Spleen (tissue), 13 donors: ENCODE measurements at places on chromosomes 2 and 18. TPM values are rescaled to one million over a fixed set of nuclear protein-coding genes. Genes with fewer than 3 reads are reported as not detected.

COL5A2 gene
- 5.5 TPM for polyA plus RNA-seq

POTEJ gene
- not detected for polyA plus RNA-seq

DUSP2 gene
- 24.2 TPM for polyA plus RNA-seq

NEU2 gene
- polyA plus RNA-seq = not detected

RAB12 gene
- 28.9 TPM for polyA plus RNA-seq

TUBB8B gene
- 1.5 TPM for polyA plus RNA-seq

ACKR3 gene
- polyA plus RNA-seq = 15.0 TPM

MC4R gene
- polyA plus RNA-seq = 0.05 TPM

CD207 gene
- polyA plus RNA-seq = not detected

MREG gene
- 4.8 TPM for polyA plus RNA-seq

ANTXR1 gene
- 6.0 TPM for polyA plus RNA-seq

ALK gene
- not detected for polyA plus RNA-seq

ATP9B gene
- polyA plus RNA-seq = 8.1 TPM

ARHGEF4 gene
- 0.52 TPM for polyA plus RNA-seq

SETBP1 gene
- polyA plus RNA-seq = 3.4 TPM

CNGA3 gene
- not detected for polyA plus RNA-seq

FAM210A gene
- polyA plus RNA-seq = 4.0 TPM

ZDBF2 gene
- 1.2 TPM for polyA plus RNA-seq

CHPF gene
- polyA plus RNA-seq = 8.9 TPM

SLC9A4 gene
- not detected for polyA plus RNA-seq

COL4A3 gene
- polyA plus RNA-seq = 30.2 TPM

ADGRF3 gene
- polyA plus RNA-seq = 0.15 TPM

SDC1 gene
- 0.54 TPM for polyA plus RNA-seq

HOXD10 gene
- polyA plus RNA-seq = not detected

RSAD2 gene
- polyA plus RNA-seq = 2.1 TPM

MARCO gene
- 10.0 TPM for polyA plus RNA-seq

DBI gene
- polyA plus RNA-seq = 286 TPM

KIAA2012 gene
- polyA plus RNA-seq = not detected

ZNF532 gene
- 5.2 TPM for polyA plus RNA-seq

INO80B gene
- polyA plus RNA-seq = 36.7 TPM

POTEC gene
- polyA plus RNA-seq = not detected

CCBE1 gene
- polyA plus RNA-seq = 0.21 TPM

GALNT1 gene
- 21.0 TPM for polyA plus RNA-seq

ARPC2 gene
- polyA plus RNA-seq = 289 TPM

LCT gene
- 0.03 TPM for polyA plus RNA-seq

DNAH7 gene
- 0.56 TPM for polyA plus RNA-seq

RIT2 gene
- not detected for polyA plus RNA-seq

OR6B2 gene
- not detected for polyA plus RNA-seq

IL18RAP gene
- 4.8 TPM for polyA plus RNA-seq

MLPH gene
- polyA plus RNA-seq = 0.09 TPM

CAPN10 gene
- 83.1 TPM for polyA plus RNA-seq

ALPP gene
- polyA plus RNA-seq = not detected

PNKD gene
- polyA plus RNA-seq = 92.1 TPM

ALPI gene
- not detected for polyA plus RNA-seq

CAB39 gene
- polyA plus RNA-seq = 29.8 TPM

CNTNAP5 gene
- not detected for polyA plus RNA-seq

C2orf15 gene
- polyA plus RNA-seq = 1.3 TPM

PNO1 gene
- 11.2 TPM for polyA plus RNA-seq

MC5R gene
- polyA plus RNA-seq = not detected

KCNJ13 gene
- polyA plus RNA-seq = not detected

CELF4 gene
- polyA plus RNA-seq = 0.54 TPM

AQP12B gene
- polyA plus RNA-seq = not detected

GCKR gene
- polyA plus RNA-seq = 0.59 TPM

C2orf66 gene
- not detected for polyA plus RNA-seq

RBM43 gene
- polyA plus RNA-seq = 6.8 TPM

FAM117B gene
- polyA plus RNA-seq = 6.7 TPM

APLF gene
- 1.5 TPM for polyA plus RNA-seq

KLHL41 gene
- 0.67 TPM for polyA plus RNA-seq
